ENCODE measurements at places on chromosomes 4 and X.

- DNase-seq: no peak
Measured at GRCh38 chrX:124530803-124531202, 184.4 kb downstream of the SH2D1A start.

GRCh38 chr4:3845744-3846429 lies 79.7 kb downstream of the ADRA2C start:
- DNase-seq: no peak

DNA sequence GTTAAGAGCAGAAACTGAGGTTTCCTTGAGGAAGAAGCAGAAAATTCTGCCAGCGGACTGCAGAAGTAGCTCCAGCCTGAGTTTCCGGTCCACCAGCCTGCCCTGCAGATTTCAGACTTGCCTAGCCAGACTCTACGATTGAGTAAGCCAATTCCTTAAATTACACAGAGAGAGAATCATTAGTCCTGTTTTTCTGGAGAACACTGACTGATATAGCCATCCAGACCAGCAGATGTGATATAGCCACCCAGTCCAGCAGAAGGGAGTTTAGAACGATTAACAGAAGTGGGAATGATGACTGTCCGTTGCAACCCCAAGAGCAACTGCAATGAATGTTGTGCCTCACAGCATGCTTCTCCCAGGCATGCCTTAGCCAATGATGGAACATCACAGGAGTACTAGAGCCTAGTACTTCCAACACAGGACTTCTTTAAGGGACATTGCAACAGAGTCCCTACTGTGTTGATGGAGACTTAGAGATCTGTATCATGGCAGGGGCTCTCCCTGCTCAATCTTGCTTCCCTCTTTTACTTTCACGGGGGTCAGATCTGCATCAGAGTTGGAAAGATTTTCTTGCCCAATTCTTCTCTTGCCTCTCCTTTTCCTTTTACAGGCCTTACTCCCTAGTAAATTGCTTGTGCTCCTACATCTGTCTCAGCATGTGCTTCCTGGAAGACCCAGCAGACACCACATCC lies 264.6 kb upstream of the CLNK start:
- no peak for DNase-seq

GRCh38 chr4:3302173-3302785 lies 9.5 kb downstream of the RGS12 start:
- DNase-seq: peak; percentile 84

DNA sequence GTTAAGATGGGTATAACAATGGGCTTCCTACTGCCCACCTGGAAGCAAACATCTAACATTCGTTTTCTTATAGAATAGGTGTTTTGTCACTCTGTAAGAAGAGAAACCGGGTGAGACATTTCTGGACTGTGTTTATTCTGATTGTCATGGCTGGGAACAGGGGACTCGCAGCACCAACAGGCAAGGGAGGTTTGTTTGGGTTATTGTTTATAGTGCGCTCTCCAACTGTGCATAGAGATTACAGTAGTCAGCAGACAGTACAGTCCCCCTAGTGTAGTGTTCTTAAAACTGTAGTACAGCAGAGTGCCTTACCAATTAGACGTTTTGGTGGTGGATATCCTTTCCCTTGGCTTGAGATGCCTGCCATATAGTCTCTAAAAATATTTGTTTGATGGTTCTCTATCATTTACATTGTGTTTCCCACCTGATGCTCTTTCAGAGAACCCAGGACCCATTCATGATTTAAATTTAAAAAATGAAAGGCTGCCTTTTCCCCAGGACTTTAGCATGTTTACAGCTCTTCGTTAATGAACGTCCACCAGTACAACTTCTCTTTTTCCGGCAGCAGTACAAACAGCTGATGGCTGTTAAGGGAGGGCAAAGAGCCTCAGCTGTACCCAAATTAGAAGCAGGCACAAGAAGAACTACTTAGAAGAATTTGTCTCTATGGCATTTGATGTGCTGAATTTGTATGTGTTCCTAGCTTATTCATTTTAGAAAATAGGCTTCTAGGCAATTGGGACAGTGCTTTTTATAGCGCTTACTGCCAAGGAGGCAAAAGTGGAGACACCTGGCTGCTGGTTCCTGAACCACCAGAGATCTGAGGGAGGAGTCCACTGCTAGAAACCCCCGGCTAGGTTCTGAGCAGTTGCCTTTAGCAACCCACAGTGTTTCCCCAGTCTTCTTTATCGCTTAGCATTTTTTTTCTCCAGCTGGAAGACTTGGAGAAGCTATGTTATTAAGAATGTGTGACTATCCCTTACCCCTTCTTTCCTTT lies 1.0 kb upstream of the RNF150 start:
- no peak for DNase-seq

GRCh38 chrX:121642415-121642814 lies 595.0 kb downstream of the GLUD2 start:
- no peak for DNase-seq

- DNase-seq: no peak
Measured at GRCh38 chrX:68941385-68941952, 112.6 kb downstream of the EFNB1 start.

- DNase-seq: no peak
Measured at GRCh38 chr4:181969151-181969550, 274.1 kb upstream of the TENM3 start.

DNA sequence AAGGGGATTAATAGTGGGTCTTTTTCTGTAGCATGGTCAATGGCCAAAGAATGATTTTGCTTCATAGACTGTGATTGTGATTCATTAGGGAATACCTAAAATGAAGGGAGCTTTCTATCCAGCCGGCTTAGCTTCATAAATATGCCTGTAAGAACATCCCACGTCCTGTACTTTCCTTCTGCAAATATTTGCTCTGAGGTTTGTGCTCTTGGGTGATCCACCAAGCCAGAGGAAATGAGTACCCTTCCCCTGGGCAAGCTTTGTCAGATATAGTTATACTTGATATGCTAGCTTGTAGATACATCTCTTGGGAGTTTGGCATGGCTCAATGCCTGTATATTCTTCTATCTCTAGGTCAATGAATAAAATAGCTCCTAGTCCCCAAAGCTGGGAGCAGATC lies 28.2 kb upstream of the SPARCL1 start:
- no peak for DNase-seq

GRCh38 chr4:151325111-151325948 lies at the start of gene SH3D19:
TSS of gene SH3D19 (minus strand) at chr4:151325605. CDS start at chr4:151325352, 253 bp downstream.
- no peak for DNase-seq

- DNase-seq: no peak
Measured at GRCh38 chr4:39062094-39062769, at the start of gene KLHL5. TSS of gene KLHL5 (plus strand) at chr4:39062232. CDS start at chr4:39062653, 421 bp downstream.

DNA sequence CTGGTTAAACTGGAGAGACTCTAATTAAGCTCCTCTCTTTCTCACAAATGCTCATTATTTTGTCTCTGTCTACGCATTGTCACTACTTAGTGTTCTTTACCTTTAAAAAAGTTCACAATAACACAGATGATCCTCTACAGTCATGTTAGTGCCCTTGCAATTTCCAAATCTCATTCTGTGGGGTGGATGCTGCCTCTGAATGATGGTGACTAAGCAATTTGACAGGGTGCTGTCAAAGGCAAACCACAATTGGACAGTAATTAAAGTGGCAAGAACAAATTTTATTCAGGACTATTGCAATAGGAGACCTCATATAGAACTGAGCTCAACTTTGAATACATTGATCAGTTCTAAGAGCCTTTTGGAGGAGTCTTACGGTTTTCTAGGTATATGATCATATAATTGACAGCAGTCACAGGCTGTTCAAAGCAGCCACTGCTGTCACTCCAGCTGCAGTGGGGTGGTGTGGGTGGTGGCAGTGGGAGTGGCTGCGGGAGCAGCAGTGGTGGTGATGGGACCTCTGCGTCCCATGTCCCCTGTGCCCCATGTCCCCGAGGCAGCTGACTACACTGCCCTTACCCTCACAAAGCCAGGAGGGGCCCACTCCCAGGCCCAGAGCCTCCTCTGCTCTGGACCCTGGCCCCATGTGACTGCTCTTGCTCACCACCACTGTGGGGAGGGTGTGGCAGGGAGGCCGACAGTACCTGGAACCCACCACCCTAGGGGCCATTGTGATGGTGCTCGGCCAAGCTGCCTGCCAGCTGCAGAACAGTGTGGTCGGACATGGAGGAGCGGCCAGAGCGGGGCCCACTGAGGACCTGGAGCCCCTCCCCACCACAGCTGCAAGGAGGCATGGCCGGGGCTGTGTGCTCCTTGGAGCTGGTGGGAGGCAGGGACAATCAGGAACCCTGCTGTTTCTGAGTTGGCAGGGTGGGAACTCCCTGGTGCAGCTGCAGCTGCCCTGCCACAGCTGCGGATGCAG lies 30.4 kb upstream of the PAGE1 start:
- no peak for DNase-seq

DNA sequence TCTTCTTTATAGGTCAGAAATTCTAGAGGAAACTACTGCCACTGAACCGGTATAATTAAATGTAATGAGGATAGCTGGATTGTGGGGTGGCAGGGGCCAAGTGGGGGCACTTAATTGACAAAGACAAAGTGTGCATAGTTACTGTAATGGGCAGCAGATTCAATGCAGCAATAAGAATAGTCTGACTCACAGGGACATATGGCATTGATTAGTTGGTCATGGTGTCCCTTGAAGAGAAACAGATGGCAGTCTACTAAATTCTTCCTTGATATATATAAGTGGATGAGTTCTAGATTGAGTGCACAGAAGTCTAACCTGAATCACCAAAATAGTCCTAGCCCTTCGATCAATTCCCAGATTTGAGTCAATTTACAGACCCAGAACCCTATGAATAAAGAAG lies 31.6 kb downstream of the ETDC start:
- no peak for DNase-seq

GRCh38 chr4:56690393-56690792 lies 9.3 kb upstream of the HOPX start:
- no peak for DNase-seq

- DNase-seq: no peak
Measured at GRCh38 chrX:134743091-134743490, 84.8 kb upstream of the PLAC1 start.

DNA sequence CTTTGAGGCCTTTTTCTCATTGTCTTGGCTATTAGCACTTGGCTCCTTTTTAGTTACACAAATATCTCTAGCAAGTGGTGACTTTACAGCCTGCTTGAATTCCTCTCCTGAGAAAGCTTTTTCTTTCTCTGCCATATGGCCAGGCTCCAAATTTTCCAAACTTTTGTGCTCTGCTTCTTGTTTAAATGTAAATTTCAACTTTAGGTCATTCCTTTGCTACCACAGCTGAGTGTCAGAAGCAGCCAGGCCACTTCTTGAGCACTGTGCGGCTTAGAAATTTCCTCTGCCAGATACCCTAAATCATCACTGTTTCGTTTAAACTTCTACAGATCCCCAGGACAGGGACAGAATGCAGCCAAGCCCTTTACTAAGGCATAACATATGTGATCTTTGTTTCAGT lies 222.4 kb downstream of the FBXO8 start:
- DNase-seq: no peak

GRCh38 chr4:102094481-102094880 lies 250.8 kb downstream of the SLC39A8 start:
- no peak for DNase-seq

- no peak for DNase-seq
Measured at GRCh38 chr4:35835893-35836292, 408.4 kb downstream of the ARAP2 start.

GRCh38 chr4:189084671-189085070 lies 856.0 kb upstream of the FRG1 start:
- no peak for DNase-seq

- no peak for DNase-seq
Measured at GRCh38 chrX:107827030-107827831, 1.6 kb downstream of the MID2 start.

DNA sequence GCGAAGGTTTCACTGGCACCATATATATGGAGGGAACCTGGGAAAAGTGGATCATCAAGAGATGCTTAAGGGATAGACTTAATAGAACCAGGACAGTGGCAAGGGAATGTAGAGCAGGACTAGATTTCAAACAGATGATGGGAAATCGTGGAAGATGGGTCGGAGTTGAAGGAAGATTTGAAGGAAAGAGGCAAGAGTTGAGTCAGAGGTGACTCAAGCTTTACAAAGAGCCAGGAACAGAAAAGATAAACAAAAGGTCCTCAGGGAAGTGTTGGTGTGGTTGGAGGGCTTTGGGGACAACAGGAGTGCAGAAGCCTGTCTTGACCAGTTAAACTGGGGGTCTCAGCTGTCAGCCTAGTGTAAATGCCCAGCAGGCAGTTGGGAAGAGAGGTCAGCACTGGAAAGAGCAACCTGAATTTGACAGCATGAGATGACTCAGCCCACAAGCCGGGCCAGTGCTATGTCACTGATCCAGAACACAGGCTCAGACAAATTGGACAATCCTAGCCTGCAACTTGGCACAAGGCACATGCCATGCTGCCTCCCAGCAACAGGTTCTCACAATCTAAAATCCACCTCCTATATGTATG lies 230.5 kb downstream of the IDS start:
- DNase-seq: no peak

- DNase-seq: peak; percentile 26
Measured at GRCh38 chrX:51894697-51895336, 1.4 kb downstream of the MAGED1 start.

DNA sequence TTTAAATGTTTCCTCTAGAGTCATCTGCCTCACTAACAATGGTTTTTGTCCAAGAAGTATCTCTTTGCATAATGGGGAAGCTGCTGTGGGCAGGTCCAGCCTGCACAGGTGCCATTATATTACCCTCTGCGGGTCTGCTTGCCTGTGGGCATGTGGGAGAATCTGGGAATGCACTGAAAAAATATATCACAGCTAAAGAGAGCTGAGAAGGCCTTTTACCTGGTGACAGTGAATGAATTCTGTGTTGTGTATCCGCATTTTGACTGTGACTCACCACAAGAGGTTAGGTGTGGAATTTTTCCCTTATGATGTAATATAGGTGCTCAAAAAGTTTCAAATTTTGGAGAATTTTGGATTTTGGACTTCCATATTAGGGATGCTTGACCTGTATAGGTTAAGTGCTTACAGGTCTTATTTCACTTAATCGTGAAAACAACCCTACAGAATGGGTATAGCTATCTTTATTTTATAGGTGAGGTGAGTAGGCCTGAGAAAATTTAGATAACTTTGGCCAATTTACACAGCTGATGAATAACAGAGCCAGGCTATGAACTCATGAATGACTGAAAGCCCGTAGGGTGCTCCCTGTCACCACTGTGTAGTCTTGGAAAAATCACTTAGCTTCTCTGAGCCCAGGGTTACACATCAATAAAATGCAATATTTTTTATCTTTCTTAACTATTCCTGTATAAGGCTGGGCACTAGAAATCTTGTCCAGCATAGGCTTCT lies 198.0 kb upstream of the EPHA5 start:
- DNase-seq: no peak
